ENCODE measurements at places on chromosomes 6 and 20.
A peak's percentile ranks its signal among the peaks of the same experiment; 100 is the strongest.

DNA sequence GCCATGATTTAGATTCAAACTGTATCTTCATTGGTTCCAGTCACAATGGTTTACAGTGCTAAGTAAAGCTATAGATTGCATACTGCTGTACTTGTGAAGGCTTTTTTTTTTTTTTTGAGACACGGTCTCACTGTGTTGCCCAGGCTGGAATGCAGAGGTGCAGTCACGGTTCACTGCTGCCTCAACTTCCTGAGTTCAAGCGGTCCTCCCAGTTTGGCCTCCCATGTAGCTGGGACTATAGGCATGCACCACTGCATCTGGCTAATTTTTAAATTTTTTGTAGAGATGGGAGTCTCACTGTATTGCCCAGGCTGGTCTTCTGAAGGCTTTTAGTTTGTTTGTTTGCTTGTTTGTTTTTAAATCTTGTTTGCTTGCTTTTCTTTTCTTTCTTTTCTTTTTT, 24.9 kb downstream of the ITCH start:
- no peak for DNase-seq

DNA sequence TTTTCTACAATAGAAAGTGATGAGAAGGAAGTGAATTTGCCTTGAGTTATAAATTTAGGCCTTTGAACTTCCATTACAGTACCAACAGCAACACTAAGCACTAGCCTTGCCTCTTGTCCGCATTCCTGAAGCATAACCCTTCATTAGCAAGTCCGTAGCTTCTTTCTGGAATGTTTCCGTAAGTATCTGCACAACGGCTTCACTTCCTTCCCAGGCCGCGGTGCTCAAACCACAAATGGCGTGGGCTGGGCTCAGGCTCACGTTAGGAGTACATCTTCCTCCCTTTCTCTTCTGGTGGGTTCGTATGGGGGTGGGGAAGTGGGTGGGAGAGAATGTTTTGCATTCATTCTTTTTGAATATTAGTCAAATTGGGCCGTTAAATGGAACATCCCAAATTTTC, 193.8 kb upstream of the SNX9 start:
- DNase-seq = no peak

DNA sequence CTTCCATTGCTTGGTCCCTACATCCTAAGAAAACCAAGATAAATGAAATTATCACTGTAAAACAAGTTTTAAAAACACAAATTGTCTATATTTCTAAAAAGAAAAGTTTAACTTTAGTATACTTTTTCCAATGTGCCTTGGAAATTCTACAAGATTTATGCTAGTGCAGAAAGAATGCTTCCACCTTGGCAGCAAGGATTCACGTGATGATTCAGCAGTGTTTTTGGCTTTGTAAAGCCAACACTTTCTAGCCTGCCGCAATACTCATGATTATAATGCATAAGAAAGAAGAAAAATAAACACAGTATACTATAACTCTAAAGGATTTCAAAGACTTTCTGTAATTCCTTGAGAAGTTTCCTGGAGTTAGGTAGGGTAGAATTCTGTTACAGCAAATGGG, 442.7 kb downstream of the TENT5A start:
- no peak for DNase-seq

- DNase-seq = no peak
Measured at GRCh38 chr20:16011056-16011455, 562.2 kb downstream of the KIF16B start.

GRCh38 chr6:26322645-26323482, 42.1 kb upstream of the BTN3A2 start:
- DNase-seq = peak; percentile 55

GRCh38 chr6:160305926-160306713, 42.1 kb upstream of the SLC22A3 start:
- no peak for DNase-seq

GRCh38 chr20:64057628-64058498, 5.1 kb upstream of the TCEA2 start:
- peak; percentile 34 for DNase-seq

- no peak for DNase-seq
Measured at GRCh38 chr6:32113386-32114352, 4.5 kb upstream of the TNXB start.

DNA sequence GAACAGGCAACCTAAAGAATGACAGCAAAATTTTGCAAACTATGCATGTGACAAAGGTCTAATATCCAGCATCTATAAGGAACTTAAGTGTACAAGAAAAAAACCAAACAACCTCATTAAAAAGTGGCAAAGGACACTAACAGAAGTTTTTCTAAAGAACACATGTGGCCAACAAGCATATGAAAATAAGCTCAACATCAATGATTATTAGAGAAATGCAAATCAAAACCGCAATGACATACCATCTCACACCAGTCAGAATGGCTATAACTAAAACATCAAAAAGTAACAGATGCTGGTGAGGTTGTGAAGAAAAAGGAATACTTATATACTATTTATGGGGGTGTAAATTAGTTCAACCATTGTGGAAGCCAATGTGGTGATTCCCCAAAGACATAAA, 5.5 kb downstream of the RFPL4B start:
- no peak for DNase-seq

GRCh38 chr20:10799735-10800134, 125.9 kb upstream of the JAG1 start:
- no peak for DNase-seq
